ENCODE measurements at places on chromosomes 7 and 10.

DNA sequence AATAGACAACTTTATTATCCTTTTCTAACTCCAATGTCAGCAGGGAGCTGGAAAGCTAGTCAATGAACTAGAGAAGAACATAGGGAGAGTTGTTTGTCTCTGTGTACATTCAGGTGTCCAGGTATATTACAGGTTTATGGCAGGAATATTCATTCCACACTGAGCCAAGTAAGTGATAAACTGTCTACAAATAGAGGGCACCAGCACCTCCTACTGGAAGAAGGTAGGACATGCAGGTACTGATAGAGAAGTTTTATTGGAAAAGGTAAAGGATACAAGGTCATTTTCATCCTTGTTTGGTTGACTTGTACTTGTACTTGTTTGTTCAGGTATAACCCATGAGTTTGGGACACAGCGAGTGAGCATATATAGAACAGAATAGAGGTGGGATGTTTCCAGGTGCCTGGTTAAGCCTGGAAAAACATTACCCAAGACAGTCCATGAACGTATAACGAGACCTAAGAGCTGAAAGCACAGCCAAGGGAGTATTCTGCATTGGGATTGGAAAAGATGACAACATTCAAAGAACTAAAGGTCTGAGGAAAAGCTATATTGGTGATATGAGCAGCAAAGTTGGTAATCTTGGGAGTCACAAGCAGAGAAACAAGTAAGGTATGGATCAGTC lies 61.4 kb upstream of the PPP1R3C start:
- ATAC-seq = no peak

- peak; percentile 34 for ATAC-seq
Measured at GRCh38 chr10:58107506-58107905, 160.2 kb downstream of the IPMK start.

- no peak for ATAC-seq
Measured at GRCh38 chr7:7582596-7582995, 15.9 kb downstream of the MIOS start.

GRCh38 chr7:138917771-138918170 lies 63.4 kb downstream of the KIAA1549 start:
- no peak for ATAC-seq

DNA sequence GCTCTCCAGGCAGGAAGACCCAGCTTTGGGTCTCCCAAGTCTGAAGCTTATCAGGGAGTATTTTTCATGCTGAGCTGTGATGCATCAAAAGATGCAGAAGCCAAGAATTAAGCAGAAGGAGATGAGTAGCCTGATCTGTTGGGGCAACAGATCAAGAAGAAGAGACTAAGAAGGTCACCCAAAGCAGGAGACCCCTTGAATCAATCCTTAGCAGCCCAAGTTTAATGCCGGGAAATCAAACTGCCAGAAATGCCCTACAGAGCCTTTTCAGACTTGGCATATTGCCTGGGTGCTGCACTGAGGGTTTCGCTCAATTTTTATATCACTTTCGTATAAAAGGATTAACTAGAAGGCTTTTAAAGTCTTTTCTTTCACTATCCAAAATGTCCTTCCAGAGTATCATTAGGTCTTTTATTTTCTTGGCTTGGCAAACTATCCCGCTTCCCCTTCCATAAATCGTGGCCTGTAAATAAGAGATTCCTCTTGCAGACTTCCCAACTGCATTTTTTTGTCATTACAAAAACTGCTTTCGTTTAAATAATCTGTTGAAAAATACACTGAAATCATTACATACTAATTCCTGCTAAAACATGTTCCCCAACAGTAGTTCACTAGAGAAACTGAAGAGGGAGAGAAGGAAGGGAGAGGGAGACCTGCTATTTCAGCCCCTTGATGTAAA lies 49.0 kb upstream of the STK17A start:
- no peak for ATAC-seq

DNA sequence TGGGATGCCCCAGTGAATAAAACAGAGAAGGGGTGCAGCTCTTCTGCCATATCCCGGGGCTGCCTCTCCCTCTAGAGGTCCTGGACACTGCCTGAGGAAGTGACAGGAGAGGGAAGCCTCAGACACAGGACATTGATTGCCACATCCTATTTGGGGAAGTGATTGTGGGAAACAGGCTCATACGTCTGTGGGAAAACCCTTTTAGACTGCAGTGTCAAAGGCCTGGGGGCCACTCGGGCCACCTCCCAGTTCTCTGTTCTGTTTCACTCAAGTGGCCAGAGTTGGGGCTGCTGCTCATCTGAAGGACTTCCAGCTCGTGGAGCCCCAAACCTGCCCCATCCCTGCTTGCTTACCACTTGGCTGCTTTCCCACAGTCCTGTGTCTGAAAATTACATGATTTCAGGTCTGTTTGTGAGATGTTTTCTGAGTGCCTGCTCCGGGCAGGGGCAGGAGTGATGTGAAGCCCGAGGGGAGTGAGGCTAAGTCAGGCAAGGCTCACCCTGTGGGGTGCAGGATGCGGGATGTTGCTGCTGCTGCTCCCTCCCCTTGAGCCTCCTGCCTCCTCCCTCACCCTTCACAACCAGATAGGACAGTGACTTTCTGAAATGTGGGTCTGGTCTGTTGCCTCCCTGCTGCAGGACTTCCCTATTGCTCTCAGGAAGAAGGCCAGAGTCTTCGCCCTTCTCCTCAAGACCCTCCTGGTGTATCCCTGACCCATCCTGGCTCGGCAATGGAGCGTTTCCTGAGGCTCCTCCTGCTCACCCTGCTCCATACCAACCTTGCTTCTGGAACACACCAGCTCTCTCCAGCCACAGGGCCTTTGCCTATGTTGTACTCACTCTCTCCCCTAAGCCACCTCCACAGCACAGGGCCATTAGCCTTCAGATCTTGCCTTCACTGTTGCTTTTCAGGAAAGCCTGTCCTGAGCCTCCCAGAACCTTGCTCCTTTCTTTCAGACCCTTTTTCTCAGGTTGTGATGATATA lies 58.4 kb downstream of the NEURL1 start:
- ATAC-seq = no peak

DNA sequence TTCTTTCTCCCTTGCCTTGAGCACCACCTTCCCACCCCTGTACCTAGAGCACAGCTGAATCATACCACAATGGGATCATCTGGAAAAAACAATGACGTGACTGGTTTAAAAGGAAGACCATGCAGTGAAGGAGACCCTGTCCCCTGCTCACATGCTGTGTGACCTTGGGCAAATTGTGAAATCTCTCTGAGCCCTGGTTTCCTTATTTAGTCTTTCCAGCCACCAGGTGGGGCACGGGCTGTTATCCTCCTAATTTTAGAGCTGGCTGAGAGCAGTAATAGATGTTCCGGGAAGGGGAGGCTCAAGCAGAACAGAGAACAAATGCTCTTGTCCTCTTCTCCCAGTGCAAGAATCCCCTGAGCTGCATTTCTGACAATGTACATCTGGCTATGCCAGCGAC lies 198.3 kb downstream of the RPS24 start:
- no peak for ATAC-seq

DNA sequence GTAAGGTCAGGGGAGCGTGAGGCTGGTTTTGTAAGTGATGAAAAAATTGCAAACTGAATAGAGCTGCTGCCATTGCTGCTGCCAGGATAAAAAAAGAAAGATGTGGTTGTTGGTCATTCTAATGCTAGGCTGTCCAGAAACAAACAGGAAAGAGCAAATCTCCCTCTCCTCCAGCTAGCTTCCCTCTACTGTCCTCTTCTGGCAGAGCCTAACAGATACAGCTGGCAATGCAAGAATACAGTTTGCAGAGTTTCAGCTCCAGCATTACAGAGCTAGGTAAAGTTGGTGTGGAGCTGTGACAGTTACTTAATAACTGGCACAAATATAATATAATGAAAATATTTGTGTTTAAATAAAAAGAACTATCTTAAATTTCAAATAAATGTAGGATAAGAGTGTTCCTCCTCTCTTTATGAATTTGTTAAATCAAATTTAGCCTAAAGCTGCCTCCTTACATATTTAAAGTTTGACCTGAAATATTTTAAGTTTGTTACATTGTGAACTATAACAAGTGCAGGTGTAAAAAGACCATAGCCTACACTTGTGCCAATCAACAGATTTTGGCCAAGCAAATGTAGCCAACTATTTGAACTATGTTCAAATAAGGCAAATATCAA lies 407.7 kb downstream of the SH2D4B start:
- ATAC-seq = no peak

DNA sequence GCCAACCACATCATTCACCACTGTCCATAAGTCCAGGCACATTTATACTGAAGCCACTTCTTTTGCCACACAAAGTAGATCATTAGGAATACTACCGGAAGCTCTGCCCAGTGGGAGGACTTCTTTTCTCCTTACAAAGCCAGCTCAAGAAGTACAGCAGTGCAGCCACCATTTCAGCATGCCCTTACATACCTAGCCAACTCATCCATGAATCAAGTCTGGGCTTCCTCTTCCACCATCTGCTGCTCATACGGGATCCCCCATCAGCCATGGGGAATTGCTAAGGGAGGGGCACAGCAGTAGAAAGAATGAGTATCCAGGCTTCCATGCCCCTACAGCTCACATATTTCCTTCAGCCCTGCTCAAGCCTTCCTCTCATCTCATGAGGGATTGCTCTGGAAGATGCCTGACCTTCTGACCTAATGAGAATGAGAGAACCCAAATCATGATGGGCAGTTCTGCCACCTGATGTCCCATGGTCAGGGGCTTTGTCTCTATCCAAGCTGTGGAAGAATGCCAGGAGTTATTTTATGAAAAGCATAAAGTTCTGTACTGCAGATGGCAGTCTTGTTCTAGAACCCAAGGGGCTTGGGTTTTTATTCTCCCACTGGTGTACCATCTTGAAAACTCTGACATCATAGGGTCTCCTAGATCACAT lies 39.5 kb downstream of the ACSM6 start:
- ATAC-seq = no peak

DNA sequence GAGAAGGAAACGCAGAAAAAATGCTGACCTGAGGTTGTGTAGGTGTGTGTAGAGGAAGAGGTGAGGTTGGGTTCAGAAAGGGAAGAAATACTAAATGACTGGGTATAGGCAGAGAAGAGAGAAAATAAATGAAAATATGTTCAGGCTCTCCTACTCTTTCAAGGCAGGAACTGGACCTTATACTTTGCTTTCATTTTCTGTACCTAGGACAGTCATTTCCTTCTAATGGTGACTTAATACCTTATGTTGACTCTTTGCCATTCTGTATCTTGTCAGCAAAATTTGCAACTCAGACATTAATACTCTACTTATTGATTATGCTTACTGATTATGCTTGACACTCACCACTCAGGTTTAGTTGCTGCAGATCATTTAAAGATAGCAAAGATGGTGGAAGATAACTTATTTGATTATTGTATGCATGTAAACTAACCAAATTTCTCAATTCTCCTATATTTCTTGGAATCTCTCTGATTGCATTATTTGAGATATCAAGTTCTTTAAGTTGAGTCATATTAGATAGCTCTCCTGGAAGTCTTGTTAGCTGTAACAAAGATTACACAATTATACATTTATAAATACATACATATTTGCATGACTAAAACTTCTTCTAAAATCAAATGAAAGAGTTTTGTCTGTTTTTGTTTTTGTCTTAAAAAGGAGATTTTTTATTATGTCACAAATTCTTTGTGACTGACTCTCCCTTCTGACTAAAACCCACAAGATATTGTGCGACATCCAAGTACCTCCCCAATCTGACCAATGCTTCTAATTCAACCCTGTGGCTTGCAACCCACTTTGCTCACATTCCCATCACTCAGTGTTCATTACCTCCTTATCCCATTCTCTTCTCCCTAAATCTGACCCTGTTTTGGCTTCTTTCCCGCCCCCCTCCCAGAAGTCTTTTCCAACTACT lies 20.0 kb downstream of the LRRD1 start:
- ATAC-seq = no peak

DNA sequence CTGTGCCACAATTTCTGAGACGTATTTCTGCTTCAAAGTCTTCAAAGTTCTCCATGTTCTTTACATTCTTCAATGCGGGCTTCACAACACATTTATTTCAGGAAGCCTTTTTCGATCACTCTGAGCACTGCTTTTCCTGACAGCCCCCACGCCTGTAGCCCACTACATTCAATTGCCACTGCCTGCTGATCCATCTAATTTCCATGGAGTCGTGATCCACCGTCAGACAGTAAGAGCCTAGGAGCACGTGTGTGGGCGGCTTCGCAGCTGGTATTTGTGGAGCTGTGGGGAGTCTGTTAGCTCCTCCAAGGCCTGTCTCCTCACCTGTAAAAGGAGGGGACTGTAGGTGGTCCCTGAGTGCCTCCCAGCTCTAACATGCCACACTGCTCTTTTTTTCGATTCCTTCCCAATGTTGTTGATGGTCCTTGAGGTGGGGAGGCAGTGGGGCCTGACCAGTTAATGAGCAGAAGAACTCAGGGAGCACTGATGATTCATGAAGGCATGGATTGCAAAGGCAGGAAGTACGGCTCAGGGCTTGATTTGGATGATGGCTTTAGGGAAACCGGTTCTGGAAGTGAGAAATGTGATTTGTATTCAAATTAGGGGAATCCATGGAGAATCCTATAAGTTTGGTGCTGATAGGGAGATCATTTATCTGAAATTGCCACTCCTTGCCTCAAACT lies 401.1 kb upstream of the PODXL start:
- ATAC-seq = no peak

DNA sequence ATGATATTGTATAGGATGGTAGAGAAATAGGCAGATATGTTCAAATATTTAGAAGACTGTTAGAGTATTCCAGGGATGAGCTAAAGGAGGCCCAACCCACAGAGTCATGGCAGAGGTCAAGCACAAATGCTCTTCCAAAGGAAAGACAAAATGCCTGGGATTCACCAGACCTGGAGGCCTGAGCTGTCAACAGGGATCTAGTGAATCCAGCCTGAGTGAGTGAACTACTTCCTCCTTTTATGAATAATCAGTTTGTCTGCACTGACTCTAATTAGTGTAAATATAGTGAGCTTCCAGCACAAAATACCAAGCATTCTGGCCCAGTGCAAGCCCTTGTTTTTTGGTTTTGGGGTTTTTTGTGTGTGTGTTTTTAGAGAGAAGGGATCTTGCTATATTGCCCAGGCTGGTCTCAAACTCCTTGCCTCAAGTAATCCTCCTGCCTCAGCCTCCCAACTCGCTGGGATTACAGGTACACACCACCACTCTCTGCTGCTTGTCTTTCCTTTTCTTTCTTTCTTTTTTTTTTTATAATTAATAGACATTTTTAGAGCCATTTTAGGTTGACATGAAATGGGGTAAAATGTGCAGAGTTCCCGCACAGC lies 244.4 kb downstream of the SKIDA1 start:
- ATAC-seq = no peak

- ATAC-seq = no peak
Measured at GRCh38 chr10:43958964-43959363, 310.3 kb upstream of the ZNF32 start.

- no peak for ATAC-seq
Measured at GRCh38 chr7:96591900-96592676, 117.6 kb downstream of the SEM1 start.

GRCh38 chr7:7181519-7182155 lies 707 bp upstream of the C1GALT1 start:
- ATAC-seq = peak; percentile 45

GRCh38 chr7:149558149-149558861 lies 60.7 kb upstream of the ZNF746 start:
- ATAC-seq = peak; percentile 34
